ENCODE measurements at places on chromosomes 3 and 15.

DNA sequence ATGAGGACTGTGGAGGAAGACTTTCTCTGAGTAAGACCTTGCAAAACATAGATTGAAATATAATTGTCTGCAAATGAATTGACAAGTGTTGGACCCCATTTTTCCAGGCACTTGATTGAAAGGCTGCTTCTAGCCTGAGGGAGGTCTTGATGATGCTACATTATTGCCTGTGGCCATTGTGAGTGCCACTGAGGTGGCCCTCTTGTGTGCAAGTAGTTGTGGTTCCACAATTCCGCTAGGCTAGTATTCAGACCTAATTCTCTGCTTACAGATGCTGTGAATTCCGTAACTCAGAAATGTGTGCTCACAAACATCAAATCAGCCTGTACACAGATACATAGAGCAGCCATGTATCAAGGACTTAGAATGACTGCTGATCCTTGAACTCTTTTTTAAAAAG lies 34.7 kb downstream of the FNDC3B start:
- no peak for DNase-seq

DNA sequence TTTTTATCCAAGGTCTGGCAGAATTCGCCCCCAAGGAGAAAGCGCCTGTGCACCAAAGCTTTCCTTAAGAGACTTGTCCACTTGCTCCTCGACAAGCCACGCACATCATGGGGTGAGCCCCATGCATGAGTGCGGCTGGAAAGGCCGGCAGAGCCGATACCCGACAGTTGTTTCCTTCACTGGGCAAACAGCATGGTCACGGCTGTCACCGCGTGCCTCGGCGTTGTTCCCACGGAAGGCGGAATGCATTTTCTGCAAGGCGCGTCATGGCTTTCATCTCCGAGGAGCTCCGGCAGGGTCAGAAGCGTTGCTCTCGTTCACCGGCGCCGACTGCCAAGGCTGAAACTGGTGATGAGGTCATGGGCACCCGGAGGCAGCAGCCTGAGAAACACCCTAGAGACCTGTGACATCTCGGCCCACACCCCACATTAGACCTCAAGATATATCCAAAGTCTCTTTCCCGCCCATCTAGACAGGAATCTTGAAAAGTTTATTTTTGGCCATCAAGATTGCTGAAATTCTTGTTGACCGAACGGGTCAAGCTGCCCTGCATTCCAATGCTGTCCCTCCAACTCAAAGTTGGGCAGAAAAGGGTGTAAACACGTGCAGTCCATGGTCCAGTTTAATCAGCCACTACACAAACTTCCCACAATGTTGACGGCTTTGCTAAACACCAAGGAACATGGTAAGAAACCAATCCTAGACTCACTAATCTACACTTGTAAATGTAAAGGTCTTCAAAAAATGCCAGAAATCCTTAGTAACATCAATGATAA lies 604 bp upstream of the TJP1 start:
- peak; percentile 84 for DNase-seq

- no peak for DNase-seq
Measured at GRCh38 chr15:50112488-50113186, 6.4 kb downstream of the ATP8B4 start.

GRCh38 chr3:186949281-186949982 lies 19.1 kb downstream of the ST6GAL1 start:
- DNase-seq = no peak

DNA sequence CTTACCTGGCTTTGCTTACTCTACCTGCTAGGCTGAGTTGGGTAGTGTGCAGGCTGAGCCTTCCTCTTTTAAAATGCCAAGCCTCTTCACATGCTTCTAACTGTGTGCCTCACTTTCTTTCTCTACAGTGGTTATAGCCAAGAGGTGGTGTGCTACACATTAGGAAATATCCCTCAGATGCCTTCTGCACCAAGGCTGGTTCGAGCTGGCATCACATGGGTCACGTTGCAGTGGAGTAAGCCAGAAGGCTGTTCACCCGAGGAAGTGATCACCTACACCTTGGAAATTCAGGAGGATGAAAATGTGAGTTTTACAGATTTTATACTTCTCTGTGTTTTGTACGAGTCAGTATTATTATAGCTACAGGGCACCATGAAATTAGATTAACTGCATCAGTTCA lies 117.8 kb downstream of the GHSR start:
- no peak for DNase-seq
